Mesothelial cell of epicardium (in vitro differentiated cells): ENCODE measurements at places on chromosomes 1 and 21. TPM values are rescaled to one million over a fixed set of nuclear protein-coding genes. Genes with fewer than 3 reads are reported as not detected.

Gene ANGPTL7
- not detected in 3 replicates for total RNA-seq

Gene KRTAP13-3
- total RNA-seq, result not detected in 3 replicates

Gene LCE2B
- total RNA-seq, result not detected in 3 replicates

- DNase-seq, result no peak
Observed at GRCh38 chr1:8285103-8285502, 32.8 kb upstream of the SLC45A1 start.

DNA sequence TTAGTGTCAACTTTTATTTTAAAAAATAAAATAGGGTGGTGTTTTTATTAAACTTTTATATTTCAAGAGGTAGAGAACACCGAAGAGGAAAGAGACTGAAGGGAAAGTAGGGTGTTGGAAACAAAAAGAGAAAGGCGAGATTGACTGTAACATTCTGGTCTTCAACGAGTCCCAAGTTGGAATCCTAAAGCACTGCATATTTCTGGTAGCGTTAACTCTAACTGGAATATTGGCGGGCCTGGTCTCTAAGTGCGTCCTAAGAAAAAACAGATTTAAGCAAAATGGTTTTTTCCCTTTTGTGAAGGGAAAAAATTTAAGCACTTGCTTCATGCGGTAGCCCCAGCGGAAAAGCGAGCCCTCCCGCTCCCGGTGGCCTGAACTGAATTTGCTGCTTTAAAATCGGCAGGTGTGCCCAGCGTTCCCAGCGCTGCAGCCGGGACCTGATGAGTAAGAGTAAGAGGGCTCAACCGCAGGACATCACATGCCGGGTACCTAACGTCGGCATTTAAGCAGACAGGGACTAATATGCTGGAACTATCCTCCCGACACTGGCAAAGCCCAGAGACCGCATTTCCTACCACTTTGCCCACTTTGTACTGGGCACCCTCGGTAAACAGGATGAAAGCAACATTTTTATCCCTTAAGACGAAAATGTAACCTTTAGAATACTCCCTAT is 30.5 kb upstream of the NFIA start:
- no peak for DNase-seq

Gene MFSD2A
- 5.7 to 6.9 TPM (median 6.1 TPM) in 3 replicates for total RNA-seq

Gene SLC25A34
- total RNA-seq, result 6.1 to 7.0 TPM (median 6.6 TPM) in 3 replicates

- no peak for DNase-seq
Observed at GRCh38 chr1:59631561-59632255, 183.0 kb upstream of the HOOK1 start.

GRCh38 chr1:30882678-30883388 is 25.7 kb downstream of the SDC3 start:
- no peak for DNase-seq

Gene CELA3A
- total RNA-seq, result not detected in 3 replicates

- DNase-seq, result no peak
Observed at GRCh38 chr1:224087286-224087794, 26.6 kb upstream of the FBXO28 start.

Gene NBPF26
- total RNA-seq, result 52.8 to 54.3 TPM (median 53.3 TPM) in 3 replicates

Gene A3GALT2
- total RNA-seq, result 0.51 to 0.58 TPM (median 0.52 TPM) in 3 replicates

DNA sequence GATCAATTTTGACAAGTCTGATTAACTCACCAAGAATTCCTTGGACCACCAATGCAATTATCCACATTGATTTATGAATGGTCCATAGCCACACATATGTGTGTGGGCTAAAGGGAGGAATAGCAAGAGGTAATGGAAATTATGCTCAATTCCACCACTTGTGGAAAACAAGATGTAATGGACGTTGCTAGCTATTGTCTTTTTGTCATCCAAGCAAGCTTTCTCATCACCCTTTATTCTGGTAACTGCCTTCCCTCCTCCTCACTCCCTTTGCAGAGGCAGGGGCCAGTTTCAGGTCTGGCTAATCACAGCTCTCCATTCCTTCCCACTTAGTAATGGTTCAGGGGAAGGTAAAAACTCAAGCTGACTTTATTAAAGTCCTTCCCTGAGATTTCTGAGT is 24.7 kb upstream of the RAB3GAP2 start:
- no peak for DNase-seq

DNA sequence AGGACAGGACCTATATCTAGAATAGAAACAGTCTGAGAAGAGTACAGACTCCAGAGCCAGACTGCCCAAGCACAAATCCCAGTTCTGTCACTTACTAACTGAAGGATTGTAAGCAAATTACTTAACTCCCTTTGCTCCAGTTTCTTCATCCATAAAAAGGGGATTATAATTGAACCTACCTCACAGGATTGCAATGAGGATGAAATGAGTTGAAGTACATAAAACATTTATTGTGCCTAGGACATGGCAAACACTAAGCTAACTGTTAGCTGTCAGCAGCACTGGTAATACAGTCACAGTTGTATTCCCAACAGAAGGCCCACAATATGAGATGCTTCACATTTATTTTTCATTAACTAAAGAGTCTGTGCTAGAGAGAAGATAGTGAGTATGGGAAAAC is 33.9 kb downstream of the MCOLN2 start:
- DNase-seq, result no peak

- DNase-seq, result no peak
Observed at GRCh38 chr21:26082549-26082948, 88.0 kb downstream of the APP start.

DNA sequence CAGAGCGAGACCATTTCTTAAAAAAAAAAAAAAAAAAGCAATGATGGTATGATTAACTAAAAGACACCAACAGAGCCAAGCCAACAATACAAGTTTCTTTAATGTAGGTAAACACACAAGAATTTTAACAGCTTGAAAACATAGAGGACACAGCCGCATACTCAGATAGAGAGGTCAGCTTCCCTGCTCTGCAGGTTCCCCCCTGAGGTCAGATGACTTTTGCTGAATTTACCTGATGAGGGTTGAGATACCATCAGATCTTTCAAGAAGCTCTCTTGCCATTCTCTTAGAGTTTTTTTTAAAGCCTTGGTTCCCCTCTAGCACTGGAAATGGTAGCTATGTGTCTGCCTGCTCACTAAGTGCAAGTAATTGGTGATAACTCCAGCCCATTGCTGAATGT is 31.1 kb downstream of the BCAS2 start:
- no peak for DNase-seq

Gene GJC2
- total RNA-seq, result 2.5 to 2.6 TPM (median 2.5 TPM) in 3 replicates

GRCh38 chr1:151534662-151535278 is 5.3 kb upstream of the TUFT1 start:
- DNase-seq, result no peak
